Posterior cingulate gyrus (tissue), 11 donors: ENCODE measurements at places on chromosomes 2 and 18.
A peak's percentile ranks its signal among the peaks of the same experiment; 100 is the strongest.

DNA sequence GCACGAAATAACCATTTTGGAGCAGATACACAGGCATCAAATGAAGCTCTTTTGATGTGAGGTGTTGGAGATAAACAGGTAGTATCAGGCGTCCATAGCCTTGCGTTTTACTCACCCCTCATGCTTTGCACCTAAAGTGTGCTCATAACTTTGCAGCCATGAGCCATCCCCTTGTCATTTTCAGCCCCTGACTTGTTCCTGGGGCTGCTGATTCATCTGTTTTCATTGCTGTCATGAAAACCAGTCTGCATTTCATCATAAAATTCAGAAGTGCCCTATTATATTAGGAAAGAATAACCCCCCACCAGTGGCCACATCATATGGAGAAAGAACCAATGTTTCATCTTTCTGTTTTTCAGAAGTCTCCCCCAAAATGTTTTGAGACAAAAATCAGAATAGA is 329.7 kb upstream of the NRP2 start:
- no peak for DNase-seq

DNA sequence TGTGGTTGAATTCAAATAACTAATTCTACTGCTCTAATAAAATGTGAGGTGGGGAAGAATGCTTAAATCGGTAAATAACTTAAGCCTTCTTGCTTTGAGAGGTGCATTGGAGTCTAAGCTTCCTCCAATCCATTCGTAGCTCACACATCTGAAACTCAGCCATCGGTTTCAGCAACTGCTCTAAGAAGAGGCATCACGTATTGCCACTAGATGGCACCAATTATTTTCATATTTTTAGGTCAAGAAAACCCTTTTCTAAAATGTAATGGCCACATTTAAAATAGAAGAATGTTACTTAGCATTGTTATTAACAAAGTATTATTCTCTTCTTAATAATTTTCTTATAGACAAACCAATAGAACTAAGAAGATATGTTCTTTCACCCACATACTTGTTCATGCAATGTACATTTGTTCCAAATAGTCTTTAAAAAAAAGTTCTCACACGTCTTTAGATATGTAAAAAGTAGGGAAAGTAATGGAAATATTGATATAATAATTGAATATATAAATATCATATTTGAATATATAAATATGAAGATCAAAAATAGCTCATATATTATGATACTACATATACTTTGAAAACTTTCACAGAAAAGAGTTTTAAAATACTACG is 229.8 kb downstream of the CCDC178 start:
- DNase-seq, result no peak

- DNase-seq, result no peak
Measured at GRCh38 chr2:149018981-149019380, 19.5 kb upstream of the LYPD6B start.

DNA sequence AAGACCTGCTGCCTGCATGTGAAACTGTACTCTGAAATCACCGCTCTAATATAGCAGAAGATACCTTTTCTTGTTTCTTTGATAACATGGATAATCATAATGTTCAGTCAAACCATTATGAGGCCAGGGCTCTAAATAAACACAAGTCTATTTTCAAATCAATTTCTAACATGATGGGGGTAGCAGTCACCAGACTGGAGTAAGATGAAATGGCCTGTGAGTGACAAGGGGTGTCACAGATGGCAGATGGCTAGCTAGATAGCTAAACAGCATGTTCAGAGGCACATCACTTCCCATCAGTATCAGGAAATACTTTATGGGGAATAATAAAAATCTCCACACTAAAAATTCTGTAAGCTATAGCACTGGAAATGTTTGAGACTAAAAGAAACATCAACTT is 14.0 kb downstream of the MBD2 start:
- DNase-seq, result no peak

DNA sequence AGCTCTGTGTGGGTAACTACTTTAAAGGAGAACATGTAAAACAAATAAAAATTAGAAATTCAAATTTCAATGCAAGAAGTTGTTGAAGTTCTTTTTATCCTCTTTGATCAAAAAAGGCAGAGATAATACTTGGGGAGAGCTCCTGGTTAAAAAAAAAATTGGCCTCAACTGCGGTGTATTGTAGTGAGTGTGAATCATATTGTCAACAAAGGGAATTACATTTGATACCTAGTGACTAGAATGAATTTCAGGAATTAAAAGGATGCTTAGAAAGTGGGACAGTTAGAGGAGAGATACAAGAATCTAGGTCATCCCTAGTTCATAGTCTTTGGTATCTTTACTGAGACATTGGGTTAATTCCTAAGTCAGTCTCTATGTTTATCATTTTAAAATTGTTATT is 473.0 kb downstream of the CCDC85A start:
- no peak for DNase-seq

DNA sequence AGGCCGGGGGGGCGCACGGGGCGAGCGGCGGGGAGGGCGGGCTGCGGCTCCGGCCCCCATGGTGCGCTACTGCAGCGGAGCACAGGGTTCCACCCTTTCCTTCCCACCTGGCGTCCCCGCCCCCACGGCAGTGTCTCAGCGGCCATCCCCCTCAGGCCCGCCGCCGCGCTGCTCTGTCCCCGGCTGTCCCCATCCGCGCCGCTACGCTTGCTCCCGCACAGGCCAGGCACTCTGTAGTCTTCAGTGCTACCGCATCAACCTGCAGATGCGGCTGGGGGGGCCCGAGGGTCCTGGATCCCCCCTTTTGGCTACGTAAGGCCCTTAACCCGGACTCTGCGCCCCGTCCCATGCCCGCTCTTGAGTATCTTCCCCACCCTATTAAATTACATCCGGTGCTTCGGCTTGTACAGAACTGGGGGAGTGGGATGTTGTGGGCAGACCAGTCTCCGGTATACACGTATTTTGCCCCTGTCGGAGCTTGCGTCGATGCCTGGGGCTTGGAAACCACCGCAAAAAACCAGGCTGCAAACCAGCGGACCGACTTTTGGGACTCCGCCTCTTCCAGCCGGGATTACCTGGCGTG is 598 bp upstream of the WBP1 start:
- DNase-seq, result peak; percentile 90

DNA sequence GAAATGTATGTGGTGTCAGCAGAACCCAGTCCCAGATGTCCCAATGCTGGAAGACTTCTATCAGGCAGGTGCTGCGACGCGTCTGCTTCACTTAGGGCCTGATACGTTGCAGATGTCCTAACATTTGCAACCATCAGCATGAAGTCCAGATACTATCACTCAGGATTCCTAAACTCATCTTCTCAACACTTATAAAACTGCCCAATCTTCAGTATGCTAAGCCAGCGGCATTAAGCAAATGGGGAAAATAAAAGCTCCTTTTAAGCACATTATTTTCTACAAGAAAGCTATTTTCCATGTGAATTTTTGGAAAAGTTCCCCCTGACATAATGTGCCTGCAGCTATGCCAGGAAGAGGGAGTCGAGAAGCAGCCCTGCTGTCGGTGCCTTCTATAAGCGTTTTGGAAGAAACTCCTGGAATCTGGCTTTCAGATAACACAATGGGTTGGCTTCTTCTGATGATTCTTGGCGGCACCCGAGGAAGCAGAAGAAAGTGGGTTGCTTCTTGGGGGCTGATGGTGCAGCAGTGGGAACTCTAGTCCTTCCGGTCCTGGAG is 60.7 kb upstream of the ITGA6 start:
- no peak for DNase-seq

GRCh38 chr2:69353360-69353759 is 33.7 kb downstream of the GFPT1 start:
- no peak for DNase-seq

DNA sequence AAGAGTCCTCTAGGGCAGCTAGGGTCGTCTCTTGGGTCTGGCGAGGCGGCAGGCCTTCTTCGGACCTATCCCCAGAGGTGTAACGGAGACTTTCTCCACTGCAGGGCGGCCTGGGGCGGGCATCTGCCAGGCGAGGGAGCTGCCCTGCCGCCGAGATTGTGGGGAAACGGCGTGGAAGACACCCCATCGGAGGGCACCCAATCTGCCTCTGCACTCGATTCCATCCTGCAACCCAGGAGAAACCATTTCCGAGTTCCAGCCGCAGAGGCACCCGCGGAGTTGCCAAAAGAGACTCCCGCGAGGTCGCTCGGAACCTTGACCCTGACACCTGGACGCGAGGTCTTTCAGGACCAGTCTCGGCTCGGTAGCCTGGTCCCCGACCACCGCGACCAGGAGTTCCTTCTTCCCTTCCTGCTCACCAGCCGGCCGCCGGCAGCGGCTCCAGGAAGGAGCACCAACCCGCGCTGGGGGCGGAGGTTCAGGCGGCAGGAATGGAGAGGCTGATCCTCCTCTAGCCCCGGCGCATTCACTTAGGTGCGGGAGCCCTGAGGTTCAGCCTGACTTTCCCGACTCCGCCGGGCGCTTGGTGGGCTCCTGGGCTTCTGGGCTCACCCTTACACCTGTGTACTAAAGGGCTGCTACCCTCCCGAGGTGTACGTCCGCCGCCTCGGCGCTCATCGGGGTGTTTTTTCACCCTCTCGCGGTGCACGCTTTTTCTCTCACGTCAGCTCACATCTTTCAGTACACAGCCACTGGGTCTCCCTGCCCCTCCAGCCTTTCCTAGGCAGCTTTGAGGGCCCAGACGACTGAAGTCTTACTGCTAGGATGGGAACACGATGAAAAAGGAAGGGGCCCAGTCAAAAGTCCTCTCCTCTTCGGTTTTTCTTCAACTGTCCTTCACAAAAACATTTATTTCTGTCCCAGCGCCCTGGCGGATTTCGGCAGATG is 8.1 kb downstream of the SIX2 start:
- DNase-seq, result no peak

DNA sequence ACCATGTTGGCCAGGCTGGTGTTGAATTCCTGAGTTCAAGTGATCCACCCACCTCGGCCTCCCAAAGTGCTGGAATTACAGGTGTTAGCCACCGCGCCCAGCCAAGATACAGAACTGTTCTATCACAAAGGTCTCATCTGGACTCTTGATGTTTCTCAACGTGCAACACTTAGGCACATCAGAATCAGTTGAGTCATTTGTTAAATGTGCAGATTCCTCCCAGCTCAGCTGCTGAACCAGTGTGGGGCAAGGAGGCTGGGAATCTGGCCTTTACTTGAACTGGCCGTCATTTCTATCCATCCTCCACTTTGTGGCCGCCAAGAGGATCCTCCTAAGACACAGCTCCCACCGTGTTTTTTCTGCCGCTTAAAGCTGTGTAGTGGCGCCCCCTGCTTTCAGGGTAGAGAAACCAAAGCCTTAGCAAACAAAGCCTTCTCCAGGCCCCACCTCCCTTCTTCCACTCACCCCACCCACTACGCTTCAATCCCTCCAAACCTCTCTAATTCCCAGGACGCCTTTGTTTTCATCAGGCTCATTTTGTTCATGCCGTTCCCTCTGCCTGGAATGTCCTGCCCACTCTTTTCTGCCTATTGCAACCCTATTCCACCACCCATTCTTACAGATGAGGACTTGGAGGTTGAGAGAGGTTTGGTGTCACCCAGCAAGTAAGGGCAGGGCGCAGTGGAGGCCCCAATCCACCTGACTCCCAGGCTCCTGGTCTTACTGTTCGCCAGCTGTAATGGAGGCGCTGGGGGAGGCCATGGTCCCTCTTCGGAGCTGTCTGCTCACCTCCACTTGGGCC is 776 bp upstream of the SPEG start:
- DNase-seq, result peak; percentile 68

GRCh38 chr2:17816396-17817245 is at the start of gene MSGN1:
TSS of gene MSGN1 (plus strand) at chr2:17816460. CDS start at chr2:17816519, 59 bp downstream.
- DNase-seq, result no peak

DNA sequence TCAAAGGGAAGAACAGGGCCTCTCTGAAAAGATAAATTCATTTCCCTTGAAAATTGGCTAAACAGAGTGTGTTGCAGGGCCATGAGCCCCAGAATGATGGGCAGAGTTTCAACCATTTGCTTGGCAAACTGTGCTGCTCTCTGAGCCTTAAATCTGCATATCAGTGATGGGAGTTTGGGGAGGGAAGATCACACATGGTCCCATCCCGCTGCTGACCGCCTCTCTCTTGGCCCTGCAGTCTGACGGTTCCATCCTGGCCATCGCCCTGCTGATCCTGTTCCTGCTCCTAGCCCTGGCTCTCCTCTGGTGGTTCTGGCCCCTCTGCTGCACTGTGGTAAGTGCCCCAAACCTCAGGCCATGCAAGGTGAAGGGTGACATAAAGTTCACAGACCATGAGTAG is 139.0 kb downstream of the ANTXR1 start:
- no peak for DNase-seq

DNA sequence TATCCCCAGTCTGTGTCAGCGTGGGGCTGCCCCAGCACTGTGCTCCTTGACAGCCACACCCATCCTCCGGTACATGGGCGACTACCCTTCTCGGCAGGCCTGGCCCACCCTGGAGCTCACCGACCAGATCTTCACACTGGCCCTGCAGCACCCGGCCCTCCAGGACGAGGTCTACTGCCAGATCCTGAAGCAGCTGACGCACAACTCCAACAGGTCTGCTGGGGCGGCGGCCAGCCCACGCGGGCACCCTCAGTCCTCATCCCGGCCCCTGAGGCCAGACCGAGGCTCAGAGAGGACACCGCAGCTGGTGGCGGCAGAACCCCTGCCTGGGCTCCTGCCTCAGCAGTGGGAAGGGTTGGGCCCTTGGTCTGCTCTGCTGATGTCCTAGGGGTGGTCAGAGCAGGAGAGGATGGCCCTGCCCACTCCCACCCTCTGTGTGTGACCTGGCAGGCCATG is 14.4 kb upstream of the GPR17 start:
- no peak for DNase-seq

GRCh38 chr2:18664421-18664820 is 75.1 kb upstream of the NT5C1B start:
- DNase-seq, result no peak

DNA sequence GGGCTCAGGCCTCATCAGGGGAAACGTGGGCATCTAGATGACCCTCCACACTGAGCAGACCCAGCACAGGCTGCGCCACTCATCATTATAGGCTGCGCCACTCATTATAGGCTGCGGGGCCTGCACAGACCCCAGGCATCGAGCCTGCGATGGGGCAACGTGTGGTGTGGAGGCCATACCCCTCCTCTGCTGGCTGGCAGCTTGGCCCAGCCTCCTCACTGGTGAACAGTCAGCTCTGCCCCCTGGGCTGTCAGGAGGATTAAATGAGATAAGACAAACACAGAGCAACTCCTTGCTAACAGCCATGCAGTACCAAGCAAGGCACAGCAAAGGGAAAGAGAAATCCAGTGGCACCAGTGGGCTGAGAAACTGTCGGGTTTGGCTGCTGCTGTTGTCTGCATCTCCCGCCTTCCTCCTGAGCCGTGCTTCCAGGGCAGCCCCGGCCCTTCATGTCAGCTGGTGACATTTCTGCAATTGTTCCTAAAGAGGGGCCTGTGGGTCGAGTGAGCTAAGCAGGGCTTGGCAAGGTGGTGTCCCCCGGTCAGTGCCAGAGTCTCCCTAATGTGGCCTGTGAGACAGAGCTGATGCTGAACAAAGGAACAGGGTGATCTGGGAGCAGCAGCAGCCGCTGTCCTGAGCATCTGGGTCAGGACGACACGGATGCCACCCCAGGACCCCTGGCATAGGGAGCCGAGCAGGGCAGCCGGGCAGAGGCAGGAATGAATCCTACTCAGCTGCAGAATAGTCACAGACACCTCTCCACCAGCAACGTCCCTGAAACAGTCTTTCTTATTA is 48.7 kb downstream of the RRM2 start:
- DNase-seq, result no peak
